ENCODE measurements at places on chromosomes 16 and 17.

GRCh38 chr16:85017151-85017550, 5.8 kb upstream of the ZDHHC7 start:
- DNase-seq: no peak

DNA sequence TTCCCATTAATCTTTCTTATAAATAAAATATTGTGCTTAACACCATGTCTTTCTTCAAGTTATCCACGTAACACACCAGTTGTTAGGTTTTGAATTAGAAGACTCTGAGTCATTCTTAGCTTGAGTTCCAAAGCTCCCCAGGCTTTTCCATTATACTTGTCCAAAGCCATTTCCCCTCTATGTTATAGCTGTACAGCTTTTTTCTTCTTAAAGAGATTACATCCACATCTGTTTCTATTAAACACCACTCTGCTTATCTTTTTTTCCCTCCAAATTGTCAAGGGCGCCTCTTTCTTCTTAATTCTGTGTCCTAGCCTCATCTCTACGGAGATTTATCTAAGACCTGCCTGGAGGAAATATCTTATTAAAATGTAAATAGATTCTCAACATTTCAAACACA, 139.4 kb upstream of the CPHXL start:
- DNase-seq: no peak

- DNase-seq: no peak
Observed at GRCh38 chr17:47225911-47226688, 17.0 kb downstream of the MYL4 start.

DNA sequence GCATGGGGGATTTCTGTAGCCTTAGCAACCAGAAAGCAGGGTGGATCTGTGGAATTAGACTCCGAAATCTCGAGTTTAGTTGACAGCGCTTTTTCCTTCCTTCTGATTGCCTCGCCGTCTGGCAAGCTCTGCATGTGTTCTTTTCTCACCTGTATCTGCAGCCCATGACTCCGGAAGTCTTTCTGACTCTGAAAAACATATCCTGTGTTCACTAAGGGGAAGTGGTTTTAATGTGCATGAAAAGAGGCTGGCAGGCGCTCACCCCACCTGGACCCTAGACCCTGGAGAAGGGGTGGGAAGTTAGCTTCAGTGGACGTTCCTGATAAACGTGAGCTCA, 158.5 kb downstream of the RPTOR start:
- DNase-seq: no peak

GRCh38 chr17:9470171-9470570, 105.4 kb downstream of the STX8 start:
- DNase-seq: no peak

DNA sequence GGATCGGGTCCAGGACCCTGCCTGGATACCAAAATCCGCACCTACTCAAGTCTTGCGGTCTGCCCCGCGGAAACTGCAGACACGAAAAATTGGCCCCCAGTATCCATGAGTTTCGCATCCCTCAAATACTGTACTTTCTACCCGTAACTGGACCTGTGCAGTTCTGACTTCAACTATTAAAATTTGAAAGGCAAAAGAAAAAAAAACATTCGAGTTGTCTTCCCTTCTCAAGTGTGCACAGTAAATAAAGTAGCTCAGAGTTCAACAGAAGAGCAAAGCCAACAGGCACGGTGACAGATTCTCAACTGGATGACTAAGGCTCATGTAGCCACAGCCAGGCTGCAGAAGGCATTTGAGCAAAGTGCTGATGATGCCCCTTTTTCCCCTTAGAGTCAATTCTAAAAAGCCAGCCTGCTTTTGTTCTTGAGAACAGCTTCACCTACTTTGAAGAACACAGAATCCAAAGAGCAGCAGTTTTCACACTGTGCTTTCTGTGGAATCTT, 32.5 kb downstream of the MARF1 start:
- no peak for DNase-seq

DNA sequence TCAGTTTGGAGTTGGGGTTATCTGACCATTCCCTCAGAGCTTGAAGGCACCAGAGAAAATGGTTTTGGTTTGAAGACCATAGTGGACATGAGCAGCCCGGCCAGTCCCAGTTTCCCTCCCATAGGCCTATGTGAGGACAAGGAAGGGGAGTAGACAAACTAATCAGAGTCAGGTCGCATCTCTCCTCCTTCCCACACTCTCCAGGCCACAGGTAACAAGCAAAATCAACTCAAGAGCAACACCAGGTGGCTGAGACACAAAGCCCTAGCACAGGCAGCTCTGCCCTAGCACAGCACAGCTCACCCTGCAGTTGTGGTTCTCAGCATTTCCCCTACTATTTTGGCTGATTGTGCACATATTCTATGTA, 7.2 kb downstream of the SUPT4H1 start:
- no peak for DNase-seq

DNA sequence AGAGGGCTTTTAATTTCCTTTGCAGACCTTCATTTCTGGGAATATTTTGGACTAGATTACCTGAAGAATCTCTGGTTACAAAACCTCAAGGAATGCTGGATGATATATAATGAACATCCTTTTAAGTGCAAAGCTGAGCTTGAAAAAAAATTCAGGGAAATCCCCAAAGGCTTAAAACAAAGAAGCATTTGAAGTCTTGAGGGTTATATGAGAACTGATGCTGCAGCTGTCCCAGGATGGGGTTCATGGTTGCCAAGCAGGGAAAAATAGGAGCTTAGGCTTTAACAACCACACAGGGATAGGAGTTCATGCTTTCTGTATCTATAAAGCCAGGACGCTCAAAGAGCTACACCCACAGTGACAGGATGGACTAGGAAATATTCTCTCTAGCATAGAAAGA, 150.4 kb upstream of the IRX5 start:
- DNase-seq: no peak

GRCh38 chr17:64622931-64623654, 39.0 kb downstream of the SMURF2 start:
- no peak for DNase-seq

- DNase-seq: no peak
Observed at GRCh38 chr17:50861822-50862528, 4.2 kb downstream of the TOB1 start.

DNA sequence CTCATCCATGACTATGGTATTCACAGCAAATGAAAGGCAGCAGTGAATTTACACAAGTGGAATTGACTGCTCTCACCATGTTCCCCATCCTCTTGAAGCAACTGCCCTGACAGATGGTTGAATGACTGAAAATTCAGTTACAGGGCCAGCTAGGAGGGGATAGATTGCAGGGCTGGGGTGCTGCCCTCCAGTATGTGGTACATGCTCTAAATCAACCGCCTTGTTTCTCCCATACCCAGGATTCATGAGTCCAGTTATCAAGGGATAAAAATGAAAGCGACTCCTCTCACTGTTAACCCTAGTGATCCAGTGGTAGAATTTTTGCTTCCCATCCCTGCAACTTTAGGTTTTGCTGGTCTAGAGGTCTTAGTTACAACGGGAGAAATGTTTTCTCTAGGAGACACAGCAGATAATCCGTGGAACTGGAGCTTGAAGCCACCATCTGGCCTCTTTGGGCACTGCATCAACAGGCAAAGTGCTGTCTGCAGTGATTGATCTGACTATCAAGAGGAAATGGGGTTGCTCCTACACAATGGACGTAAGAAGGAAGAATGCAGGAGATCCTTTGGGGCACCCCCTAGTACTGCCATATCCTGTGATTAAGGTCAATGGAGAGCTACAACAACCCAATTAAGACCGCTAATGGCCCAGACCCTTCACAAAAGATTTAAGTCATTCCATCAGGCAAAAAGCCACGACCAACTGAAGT, 32.0 kb downstream of the SCPEP1 start:
- no peak for DNase-seq

DNA sequence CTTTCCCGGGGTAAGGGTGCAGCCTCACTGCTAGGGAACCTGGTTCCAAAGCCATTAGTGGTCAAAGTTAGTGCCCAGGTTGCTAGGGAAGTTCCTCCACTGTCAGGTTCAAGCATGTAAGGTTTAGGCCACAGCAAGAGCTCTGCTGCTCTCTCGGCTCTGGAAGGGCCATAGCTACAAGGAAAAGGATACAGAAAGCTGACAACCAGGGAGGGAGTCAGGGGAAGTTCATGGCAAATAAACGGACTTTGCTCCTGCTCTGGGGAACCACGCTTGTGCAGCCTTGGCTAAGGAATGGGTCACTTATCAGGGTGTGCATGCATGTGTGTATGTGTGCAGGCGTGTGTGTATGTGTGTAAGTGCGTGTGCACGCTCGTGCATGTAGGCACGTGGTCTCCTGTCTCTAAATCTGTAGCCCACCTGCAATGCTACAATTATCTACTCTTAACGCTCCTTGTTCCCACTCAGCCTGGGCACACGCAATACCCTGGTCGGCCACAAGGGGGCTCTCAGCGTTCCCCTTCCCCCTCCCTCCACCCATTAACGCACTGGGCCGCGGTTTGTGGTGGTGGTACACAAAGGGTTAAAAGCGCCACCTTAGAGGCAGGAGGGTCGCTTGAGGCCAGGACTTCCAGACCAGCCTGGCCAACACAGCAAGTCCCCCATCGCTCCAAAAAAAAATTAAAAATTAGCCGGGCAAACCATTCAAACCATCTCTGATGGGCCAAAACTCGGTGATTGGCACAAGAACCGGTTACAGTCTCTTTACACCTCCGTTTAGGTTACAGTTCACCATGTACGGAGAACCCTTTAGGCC, 48.4 kb upstream of the KDM8 start:
- DNase-seq: no peak

GRCh38 chr17:29593591-29594518, 923 bp downstream of the ANKRD13B start:
- no peak for DNase-seq

DNA sequence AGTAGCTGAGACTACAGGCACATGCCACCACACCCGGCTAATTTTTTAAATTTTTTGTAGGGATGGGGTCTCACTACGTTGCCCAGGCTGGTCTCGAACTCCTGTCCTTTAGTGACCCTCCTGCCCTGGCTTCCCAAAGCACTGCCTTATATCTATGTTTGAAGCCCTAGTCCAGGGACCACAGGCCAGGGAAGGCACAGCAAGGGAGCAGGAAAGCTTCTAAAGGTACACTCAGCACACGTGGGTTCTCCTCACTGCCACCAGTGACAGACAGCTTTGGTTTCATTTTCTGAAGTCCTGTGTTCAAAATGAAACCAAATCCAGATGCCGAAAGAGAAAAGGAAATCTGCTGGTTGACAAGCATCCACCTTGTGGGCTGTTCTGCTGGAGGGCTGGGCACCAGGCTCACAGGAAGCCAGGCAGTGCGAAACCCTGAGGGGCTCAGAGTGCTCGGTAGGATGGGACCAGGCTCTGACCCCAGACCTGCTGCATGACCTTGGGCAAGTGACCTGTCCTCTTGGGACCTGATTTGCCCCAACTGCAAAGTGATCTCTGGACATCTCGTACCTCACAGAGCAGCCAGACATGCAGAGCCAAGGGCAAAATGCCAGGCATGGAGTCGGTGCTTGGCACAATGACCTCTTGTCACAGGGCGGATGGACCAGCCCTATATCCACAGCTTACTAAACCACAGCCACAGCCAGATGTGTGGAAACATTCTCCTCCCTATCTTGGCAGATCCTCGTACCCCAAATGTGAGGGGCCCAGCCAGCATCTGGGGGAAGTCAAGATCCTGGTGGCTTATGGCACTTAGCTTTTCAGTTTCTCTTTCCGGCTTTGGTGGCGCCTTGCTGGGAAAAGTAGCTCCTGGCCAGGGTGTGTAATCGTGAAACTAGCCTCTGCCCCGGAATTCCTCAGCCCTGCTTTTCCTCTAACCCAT, 2.8 kb upstream of the SOCS1 start:
- DNase-seq: no peak

DNA sequence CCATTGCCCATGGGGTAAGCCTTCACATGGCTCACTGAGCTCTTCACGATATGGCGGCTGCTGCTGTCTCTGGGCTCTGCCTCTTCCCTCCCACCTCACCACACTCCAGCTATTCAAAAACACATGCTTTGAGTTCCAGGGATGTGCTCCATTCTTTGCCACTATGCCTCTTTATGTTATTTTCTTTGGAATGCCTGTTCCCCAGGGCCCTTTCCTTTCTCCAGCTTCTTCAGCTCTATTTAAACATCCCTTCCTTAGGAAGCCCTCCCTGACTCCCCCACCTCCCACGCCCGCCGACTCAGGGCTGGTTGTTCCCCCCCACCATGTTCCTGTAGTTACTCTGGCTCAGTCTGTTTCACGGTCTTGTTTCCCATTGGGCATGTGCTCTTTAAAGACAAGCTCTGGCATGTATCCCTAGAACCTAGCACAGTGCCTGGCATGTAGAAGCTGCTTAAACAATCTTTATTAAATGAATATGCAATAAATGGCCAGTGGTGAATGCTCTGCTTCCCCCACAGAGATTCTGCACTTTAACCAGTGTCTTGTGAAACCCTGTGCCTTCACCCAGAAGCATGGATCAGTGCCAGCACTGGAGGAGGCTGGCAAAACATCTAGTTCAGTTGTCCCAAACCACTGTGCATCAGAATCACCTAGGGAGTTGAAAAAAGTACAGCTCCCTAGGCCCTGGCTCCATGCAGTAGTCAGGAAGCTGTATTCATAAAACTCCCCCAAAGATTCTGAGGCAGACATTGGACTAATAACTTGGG, 6.9 kb downstream of the MYCBPAP start:
- DNase-seq: no peak

GRCh38 chr16:12673466-12673865, 130.2 kb downstream of the CPPED1 start:
- DNase-seq: no peak

GRCh38 chr16:84380405-84380804, 12.1 kb downstream of the ATP2C2 start:
- DNase-seq: no peak

DNA sequence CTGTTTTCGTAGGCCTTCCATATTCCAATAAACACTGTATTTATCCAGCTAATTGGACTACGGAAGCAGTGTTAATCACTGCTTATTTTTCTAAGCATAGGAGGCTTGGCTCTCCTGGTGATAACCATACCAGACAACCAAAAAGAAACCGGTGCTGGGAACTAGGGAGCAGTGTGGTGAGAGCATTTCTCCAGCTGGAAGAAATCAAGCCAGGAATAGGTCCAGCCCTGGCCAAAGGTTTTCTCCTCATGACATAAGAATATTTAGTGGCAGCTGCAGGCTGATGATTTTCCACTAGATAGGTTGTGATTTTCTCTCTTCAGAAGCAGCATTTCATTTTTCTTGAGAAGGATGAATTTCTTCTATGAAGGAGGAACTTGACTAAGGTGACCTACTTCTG, 141.5 kb downstream of the TRIM37 start:
- DNase-seq: no peak

Data from cortex of kidney (tissue), 1 donor.